ENCODE measurements at places on chromosomes 6 and 20.

DNA sequence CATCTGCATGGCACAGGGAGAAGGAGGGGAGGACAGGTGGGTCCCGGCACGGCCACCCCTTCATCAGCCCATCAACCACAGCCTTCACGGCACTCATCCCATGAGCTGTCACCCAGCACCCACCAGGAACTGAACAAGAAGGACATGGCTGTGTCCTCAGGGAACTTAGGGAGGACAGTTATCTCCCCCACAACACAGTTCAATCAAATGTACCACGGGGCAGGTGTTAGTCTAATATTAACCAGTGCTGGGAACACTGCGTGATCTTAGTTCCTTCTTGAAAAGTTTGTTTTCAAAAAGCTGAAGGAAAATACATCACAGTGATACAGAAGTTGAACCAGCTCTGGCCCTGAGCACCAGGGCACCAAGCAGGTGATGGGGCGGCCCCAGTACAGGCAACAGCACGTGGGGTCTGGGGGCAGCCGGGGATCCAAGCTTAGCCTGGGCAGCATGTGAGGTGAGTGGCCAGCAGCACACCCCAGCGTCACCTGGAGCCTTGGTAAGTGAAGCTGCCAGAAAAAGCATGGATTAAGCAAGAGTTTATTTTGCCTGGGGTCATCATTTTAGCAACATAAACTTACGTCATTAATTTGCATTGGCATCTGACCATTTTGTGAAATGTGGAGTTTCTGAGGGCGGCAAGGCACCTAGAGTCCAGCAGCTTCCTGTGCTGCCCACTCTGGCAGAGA, 35.5 kb upstream of the AFDN start:
- DNase-seq: no peak

DNA sequence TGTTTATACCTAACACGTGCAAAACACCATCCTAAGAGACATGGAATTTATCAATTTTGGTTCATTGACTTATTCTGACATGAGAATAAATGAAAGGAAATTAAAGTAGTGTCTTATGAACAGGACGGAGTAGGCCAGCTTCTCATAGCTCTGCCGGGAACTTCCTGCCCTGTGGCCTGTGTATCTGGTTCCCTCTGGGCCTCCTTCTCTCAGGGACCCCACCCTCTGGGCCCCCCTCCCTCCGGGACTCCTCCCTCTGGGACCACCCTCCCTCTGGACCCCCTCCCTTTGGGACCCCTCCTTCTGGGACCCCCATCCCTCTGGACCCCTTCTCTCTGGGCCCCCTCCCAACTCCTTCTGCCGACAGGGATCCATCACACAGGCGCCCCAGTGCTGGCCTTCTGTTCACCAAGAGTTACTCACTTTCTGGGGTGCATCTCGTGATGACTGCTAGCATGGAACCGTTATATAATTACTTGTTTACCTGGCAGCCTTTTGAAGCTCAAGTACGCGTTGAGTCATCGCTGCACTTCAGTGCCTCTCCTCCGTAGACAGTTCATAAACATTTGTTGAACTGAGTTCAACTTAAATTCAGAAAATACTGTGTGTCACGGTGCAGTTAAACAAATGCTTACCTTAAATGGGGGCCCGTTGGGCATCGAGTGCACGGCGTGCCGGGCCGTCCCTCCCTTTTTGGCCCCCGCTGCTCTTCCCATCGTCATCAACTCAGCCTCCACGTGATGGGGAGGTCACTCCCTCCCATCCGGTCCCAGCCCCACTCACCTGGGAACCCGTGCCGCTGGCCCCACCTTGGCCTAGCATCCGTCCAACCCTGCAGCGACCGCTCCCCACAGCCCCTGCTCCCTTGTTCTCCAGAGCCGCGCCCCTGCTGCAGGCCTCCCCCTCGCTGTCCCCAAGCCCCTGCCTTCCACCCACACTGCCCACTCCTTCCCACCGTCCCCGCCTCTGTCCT, 8.1 kb downstream of the CCR6 start:
- DNase-seq: no peak

GRCh38 chr20:63741676-63742380, 2.3 kb downstream of the SLC2A4RG start:
- DNase-seq: no peak

- DNase-seq: peak; percentile 59
These were observed 55.2 kb downstream of the TGM2 start for GRCh38 chr20:38109591-38110524.

GRCh38 chr6:96505363-96505762, 16.2 kb upstream of the UFL1 start:
- no peak for DNase-seq

- DNase-seq: no peak
These were observed 790 bp downstream of the NEDD9 start for GRCh38 chr6:11231564-11232192.

DNA sequence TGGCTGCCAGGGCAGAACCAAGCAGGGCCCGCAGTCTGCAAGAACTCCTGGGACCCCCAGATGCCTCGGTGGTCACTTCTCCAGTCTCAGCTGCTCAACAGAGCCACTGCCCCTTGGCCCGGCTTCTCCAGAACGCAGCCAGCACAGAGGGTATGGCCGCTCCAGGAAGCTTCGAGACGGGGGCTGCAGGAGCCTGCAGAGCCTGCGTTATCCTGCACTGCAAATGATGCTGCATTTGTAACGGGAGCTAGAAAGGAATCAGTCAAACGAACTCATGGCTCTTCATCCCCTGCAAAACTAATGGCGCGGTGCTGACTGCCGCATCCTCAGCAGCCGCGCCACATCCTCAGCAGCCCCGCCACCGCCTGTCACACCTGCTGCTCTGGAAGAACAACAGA, 254.9 kb downstream of the TAF4 start:
- DNase-seq: no peak

GRCh38 chr6:37867756-37868446, 48.4 kb downstream of the ZFAND3 start:
- no peak for DNase-seq

DNA sequence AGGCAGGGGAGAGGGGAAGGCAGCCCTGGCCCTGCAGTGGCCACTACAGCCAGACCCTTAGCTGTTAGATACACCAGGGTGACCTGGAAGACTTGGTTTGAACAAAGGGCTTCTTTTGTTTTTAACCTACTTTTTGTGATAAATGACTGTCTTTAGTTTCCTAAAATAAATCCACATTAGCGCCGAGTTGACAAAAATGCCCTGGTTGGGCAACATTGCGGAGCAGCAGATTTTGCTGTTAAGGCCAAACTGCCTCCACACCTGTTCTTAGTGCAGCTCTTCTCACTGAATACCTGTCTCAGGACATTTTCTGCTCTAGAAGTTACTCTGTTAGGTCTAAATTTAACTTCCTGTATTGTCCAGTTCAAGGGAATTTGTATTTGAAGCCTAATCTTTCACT, 42.7 kb downstream of the FAM50B start:
- DNase-seq: no peak

DNA sequence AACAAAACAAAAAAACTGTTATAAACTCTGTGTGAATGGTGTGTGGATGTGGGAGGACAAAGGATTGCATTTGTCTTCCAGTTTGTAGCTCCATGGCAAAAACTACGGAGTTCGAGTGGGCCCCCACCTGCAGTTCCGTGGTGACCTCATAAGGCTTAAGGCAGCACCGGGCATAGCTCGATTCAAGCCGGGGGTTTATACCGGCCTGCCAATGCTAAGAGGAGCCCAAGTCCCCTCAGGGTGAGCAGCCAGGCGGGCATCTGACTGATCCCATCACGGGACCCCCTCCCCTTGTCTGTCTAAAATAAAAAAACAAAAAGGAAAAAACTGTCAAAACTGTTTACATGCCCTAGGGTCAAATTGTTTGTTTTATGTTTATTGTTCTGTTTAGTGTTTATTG, 463.2 kb upstream of the HTR1E start:
- no peak for DNase-seq

- no peak for DNase-seq
These were observed 6.5 kb downstream of the PRPH2 start for GRCh38 chr6:42715871-42716270.

- no peak for DNase-seq
These were observed 95.8 kb downstream of the ERMARD start for GRCh38 chr6:169847141-169847674.

DNA sequence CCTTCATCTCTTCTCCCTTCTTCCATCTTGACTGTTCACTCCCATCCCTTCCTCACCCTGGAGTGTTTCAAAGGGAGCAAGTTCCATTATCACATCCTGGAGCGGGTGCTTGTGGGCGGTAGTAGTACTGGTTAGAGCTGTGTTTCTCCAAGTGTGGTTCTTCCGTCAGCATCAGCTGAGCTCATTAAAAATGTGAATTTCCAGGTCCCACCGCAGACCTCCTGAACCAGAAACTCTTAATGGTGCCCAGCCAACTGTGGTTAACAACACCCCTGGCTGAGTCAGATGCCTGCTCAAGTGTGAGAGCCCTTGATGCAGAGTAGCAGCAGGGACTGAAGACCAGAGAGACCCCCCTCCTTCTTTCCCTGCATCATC, 24.4 kb downstream of the ANGPT4 start:
- no peak for DNase-seq

All from GOT3 (cell line).